BJ (cell line): ENCODE measurements at places on chromosomes 2 and 18. TPM values are rescaled to one million over a fixed set of nuclear protein-coding genes. Genes with fewer than 3 reads are reported as not detected.

The ADRA2B gene
- polyA plus RNA-seq: not detected in 2 replicates

DNA sequence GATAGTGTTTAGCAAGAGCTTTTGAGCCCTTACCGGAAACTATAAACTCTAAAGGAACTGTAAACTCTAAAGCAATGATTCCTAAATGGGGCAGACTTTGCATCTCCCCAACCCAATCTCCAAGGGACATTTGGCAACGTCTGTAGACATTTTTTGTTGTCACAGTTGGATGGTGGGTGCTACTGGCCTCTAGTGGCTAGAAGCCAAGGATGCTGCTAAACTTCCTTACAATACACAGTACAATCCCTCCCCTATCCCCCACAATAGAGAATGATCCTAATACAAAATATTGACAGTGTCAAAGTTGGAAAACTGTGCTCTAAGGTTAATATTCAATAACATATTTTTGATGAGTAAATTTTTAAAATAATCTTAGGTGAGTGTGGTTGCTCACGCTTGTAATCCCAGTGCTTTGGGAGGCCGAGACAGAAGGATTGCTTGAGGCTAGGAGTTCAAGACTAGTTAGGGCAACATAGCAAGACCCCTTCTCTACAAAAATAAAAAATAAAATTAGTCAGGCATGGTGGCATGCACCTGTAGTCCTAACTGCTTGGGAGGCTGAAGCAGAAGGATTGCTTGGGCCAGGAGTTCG lies 66.7 kb downstream of the PTPN4 start:
- DNase-seq: no peak

DNA sequence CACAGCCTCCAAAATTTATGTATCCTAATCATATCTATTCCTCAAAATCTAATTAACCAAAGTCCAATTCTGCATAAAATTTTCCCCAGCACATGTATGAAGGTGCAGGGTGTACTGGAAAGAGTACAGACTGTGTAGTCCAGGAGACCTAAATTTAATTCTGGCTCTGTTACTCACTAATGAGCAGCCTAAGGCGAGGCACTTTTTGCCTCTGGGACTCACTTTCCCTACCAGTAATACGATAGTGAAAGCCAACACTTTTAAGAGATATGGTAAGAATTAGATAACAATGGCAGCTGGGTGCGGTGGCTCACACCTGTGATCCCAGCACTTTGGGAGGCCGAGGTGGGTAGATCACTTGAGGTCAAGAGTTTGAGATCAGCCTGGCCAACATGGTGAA lies 177.7 kb downstream of the PIEZO2 start:
- DNase-seq: no peak

- DNase-seq: no peak
These were observed 14.2 kb upstream of the CXCR4 start for GRCh38 chr2:136131961-136132824.
